Mammary epithelial cell (primary cell): ENCODE measurements at places on chromosomes 3 and 15. TPM values are rescaled to one million over a fixed set of nuclear protein-coding genes. Genes with fewer than 3 reads are reported as not detected.

CAMKV gene
- total RNA-seq, result not detected

CD47 gene
- 65.0 TPM for total RNA-seq

TRPM1 gene
- not detected for total RNA-seq

PTPRG gene
- 10.5 TPM for total RNA-seq

B3GNT5 gene
- 45.4 and 54.1 TPM in 2 replicates for total RNA-seq

ACAN gene
- under 0.01 TPM for total RNA-seq

ZNF35 gene
- total RNA-seq, result 16.3 TPM
